ENCODE measurements at places on chromosomes 5 and 9.

- no peak for DNase-seq
These were observed 255.8 kb upstream of the PUM3 start for GRCh38 chr9:3099646-3100045.

GRCh38 chr9:89400403-89401116, 82.3 kb downstream of the SECISBP2 start:
- no peak for DNase-seq

GRCh38 chr9:27496135-27496504, 28.0 kb upstream of the IFNK start:
- no peak for DNase-seq

DNA sequence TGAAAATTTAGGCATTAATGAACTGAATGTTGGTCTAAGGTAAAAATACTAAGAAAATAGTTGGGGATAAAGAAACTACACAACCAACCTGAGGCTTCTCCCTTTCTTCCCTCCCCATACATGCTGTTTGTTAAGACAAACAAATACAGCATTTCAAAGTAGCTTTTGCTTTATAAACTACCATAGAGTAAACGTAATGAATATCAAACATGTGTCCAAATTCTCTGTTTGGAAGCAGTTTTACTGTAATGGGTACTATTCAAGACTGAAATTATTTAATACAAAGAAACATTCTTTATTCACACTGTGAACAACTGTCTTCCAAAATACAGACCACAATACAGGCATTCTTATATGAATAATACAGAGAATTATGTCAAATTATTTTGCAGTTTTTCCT, 52.0 kb downstream of the SLC44A1 start:
- DNase-seq = no peak

- no peak for DNase-seq
These were observed 17.2 kb upstream of the FCN2 start for GRCh38 chr9:134863306-134863902.

Measured in CD4-positive, alpha-beta T cell treated with Interferon alpha-2 for 1 hour (primary cell).